ENCODE measurements at places on chromosomes 13 and 19. TPM values are rescaled to one million over a fixed set of nuclear protein-coding genes. Genes with fewer than 3 reads are reported as not detected.

DIRAS1 gene
- polyA plus RNA-seq = 3.1 TPM

DCT gene
- not detected for polyA plus RNA-seq

DNA sequence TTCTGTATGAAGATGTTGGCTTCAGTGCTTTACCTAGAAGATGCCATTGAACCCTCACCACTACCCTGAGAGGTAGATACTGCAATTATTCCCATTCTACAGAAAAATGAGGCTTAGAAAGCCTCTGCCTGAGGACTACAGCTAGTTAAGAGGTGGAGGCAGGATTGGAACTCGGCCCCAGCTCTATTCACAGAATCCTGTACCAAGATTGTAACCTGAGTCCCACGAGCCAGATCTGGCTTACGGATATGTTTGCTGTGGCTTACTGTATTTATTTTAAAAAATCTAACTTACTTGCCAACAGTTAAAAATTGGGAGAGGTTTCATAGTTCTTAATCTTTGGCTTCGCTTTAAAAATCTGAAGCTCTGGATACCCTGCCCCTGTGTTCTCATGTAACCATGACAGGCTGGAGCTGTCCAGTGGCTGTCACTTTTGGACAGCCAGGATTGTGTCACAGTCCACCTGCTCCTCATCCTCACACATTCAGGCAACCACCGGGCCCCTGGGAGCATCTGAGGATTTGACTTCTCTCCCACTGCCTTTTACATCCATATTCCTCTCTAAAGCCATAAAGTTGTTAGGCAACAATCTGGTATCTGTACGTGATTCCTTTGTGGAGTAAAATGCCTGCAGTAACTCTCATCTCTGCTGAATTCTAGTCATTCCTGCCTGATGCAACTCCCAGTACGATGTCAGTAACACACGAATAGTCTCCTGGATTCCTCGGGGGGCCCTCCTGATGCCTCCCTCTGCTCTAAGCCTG, 160.8 kb upstream of the SERP2 start:
- H3K27me3 ChIP-seq = no peaks in the 10 kb centered on the region
- H3K4me1 ChIP-seq = peaks cover 12% of the 10 kb centered on the region
- no peaks in the 10 kb centered on the region for H3K36me3 ChIP-seq

GRCh38 chr13:41596190-41596589, 138.8 kb downstream of the RGCC start:
- H3K4me1 ChIP-seq = no peaks in the 10 kb centered on the region
- no peak overlapping the region for H3K27ac ChIP-seq
- no peak overlapping the region for H3K4me3 ChIP-seq
- peak; percentile 48 for DNase-seq
- H3K27me3 ChIP-seq = no peaks in the 10 kb centered on the region

DNA sequence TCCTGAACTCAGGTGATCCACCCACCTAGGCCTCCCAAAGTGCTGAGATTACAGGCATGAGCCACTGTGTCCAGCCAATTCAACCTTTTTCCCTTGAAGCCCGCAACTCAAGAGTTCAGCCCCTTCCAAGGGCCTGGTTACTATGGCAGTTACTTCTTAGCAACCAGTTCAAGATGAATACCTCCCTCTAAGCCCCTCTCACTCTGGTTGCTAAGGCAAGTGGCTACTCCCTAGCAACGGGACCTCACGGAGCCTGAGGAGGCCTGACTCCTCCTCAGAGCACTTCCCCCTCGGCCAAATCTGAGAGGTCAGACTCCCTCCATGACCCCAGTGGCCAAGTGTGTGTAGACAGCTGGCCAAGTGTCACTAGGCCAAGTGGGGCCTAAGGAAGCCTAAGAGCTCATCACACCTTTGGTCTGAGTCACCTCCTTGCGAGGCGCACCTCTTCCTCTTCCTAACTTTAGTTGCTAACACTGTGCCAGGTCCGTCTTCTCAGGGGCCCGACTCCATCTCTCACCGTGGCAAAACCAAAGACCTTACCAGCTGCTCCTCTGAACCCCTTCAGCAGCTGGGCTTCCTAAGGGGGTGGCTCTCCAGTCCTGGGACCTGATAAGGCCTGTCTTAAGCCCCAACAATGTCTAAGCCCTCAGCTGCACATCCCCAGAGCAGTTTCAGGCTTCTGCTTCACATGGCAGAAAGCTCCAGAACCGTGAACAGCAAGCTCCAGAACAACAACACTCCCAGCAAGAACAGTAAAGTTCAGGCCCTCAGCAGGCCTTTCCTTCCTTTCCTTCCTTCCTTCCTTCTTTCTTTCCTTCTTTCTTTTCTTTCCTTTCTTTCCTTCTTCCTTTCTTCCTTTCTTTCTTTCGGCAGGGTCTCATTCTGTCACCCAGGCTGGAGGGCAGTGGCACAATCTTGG, 9.6 kb downstream of the CD37 start:
- peaks cover 78% of the 10 kb centered on the region for H3K36me3 ChIP-seq
- H3K27me3 ChIP-seq = no peaks in the 10 kb centered on the region

NKPD1 gene
- 1.0 TPM for polyA plus RNA-seq

- H3K27ac ChIP-seq = no peak overlapping the region
- no peak for DNase-seq
- H3K27me3 ChIP-seq = no peaks in the 10 kb centered on the region
- H3K4me3 ChIP-seq = no peak overlapping the region
- no peaks in the 10 kb centered on the region for H3K4me1 ChIP-seq
- no peaks in the 10 kb centered on the region for H3K36me3 ChIP-seq
Observed at GRCh38 chr13:97423300-97424045, 10.5 kb upstream of the RAP2A start.

PSG3 gene
- not detected for polyA plus RNA-seq

ADM5 gene
- polyA plus RNA-seq = 2.2 TPM

GRCh38 chr13:71056581-71056980, 810.4 kb downstream of the DACH1 start:
- no peaks in the 10 kb centered on the region for H3K4me1 ChIP-seq
- DNase-seq = no peak
- H3K27me3 ChIP-seq = no peaks in the 10 kb centered on the region

GRCh38 chr13:48315969-48316650, 12.6 kb downstream of the RB1 start:
- no peaks in the 10 kb centered on the region for H3K4me1 ChIP-seq
- no peaks in the 10 kb centered on the region for H3K36me3 ChIP-seq
- H3K27me3 ChIP-seq = no peaks in the 10 kb centered on the region
- no peak for DNase-seq
- H3K27ac ChIP-seq = no peak overlapping the region
- no peak overlapping the region for H3K4me3 ChIP-seq

DNA sequence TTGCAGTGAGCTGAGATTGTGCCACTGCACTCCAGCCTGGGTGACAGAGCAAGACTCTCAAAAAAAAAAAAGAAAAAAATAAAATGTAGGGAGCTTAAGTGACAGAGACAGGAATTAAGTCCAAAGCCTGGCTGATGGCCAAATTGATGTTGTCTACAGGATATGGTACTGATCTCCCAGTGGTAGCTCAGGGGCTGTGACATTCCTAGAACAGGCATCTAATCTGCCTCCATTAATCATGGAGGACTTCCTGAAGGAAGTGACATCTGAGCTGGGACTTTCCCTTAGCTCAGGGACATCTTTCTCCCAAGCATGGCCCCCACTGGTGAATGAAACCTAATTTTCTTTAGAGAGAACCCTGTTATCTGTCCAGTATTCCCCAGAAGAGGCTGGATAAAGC, 11.4 kb upstream of the EDDM13 start:
- no peak overlapping the region for H3K4me3 ChIP-seq
- H3K36me3 ChIP-seq = no peaks in the 10 kb centered on the region
- no peaks in the 10 kb centered on the region for H3K4me1 ChIP-seq
- no peak overlapping the region for H3K27ac ChIP-seq
- DNase-seq = no peak
- H3K27me3 ChIP-seq = no peaks in the 10 kb centered on the region

CYP4F3 gene
- polyA plus RNA-seq = not detected

DNA sequence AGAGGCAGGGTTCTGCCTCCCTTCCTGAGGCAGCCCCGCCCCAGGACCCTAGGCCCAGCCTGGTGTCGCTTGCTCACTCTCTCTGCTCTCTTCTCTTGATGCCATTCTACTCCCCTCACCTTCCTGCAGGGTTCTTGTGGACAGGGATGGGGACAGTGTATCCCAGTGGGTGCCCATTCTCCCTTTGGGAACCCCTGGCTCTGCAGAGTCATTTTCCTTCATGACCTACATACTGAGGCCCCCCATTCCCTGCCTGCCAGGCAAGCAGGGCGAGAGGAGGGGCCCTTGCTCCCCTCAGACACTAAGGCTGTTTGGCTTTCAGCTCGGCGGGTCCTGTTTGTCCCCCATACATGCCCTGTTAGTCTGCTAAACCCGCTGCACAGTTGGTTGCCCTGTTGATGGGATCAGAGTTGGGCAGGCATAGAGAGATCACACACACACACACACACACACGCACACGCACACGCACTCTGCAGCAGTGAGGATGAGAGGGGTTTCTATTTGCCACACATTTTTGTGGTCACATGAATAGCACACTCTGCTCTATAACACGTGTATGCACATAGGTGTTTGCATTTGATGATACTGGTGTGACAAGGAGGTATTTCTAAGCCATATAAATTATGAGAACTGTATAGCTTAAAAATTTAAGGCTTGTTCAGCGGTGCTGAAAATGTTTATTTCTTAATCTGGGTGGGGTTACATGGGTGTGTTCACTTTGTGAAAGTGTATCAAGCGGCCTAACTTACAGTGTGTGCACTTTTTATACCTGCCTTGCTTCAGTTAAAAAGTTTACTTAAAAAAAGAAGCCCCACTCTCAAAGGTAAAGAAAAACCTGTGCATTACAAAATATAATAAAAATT, 20.3 kb downstream of the NFIX start:
- H3K27ac ChIP-seq = no peak overlapping the region
- no peaks in the 10 kb centered on the region for H3K4me1 ChIP-seq
- peaks cover 100% of the 10 kb centered on the region for H3K27me3 ChIP-seq
- DNase-seq = peak; percentile 53
- no peak overlapping the region for H3K4me3 ChIP-seq
- H3K36me3 ChIP-seq = no peaks in the 10 kb centered on the region

DNA sequence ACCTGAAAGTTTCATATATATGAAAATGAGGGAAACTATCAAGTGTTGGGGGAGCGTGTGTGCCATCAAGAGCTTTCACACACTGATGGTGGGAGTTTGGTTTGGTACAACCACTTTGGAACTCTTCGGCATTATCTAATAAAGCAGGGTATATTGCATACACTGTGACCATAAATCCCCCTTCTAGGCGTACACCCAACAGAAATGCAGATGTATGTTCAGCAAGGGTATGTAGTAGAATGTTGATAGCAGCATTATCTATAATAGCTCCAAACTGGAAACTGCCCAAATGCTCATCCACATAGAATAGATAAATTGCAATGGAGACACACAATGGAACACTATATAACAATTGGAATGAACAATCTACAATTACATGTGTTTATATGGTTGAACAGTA, 70.8 kb downstream of the FAM216B start:
- H3K27me3 ChIP-seq = no peaks in the 10 kb centered on the region
- no peaks in the 10 kb centered on the region for H3K36me3 ChIP-seq
- H3K4me1 ChIP-seq = no peaks in the 10 kb centered on the region
- no peak overlapping the region for H3K4me3 ChIP-seq

DNA sequence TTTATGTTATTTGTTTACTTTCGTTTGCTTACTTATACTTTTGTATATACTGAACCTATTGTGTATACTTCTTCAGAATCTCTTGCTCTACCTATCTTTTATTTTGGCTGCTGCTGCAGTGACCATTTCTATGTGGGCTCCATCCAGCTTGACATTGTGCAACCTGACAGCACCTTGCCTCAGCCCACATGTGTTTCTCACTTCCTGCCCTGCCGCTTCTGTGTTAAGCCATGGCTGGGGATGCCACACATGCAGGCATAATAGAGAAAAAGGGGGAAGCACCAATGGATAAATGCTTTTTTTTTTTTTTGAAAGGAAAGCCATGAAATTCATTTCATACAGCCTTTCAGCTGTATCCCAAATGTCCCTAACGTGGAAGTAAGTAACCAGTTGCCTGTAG, 147.6 kb downstream of the RBM26 start:
- no peak overlapping the region for H3K27ac ChIP-seq
- no peaks in the 10 kb centered on the region for H3K27me3 ChIP-seq
- DNase-seq = no peak
- no peak overlapping the region for H3K4me3 ChIP-seq
- H3K4me1 ChIP-seq = no peaks in the 10 kb centered on the region

GRCh38 chr13:37149380-37149779, 43.9 kb upstream of the CSNK1A1L start:
- H3K36me3 ChIP-seq = no peaks in the 10 kb centered on the region
- H3K27ac ChIP-seq = no peak overlapping the region
- no peaks in the 10 kb centered on the region for H3K27me3 ChIP-seq
- H3K4me3 ChIP-seq = no peak overlapping the region

GRCh38 chr13:41356786-41357185, 45.7 kb downstream of the NAA16 start:
- H3K4me3 ChIP-seq = no peak overlapping the region
- no peak for DNase-seq
- no peak overlapping the region for H3K27ac ChIP-seq

DNA sequence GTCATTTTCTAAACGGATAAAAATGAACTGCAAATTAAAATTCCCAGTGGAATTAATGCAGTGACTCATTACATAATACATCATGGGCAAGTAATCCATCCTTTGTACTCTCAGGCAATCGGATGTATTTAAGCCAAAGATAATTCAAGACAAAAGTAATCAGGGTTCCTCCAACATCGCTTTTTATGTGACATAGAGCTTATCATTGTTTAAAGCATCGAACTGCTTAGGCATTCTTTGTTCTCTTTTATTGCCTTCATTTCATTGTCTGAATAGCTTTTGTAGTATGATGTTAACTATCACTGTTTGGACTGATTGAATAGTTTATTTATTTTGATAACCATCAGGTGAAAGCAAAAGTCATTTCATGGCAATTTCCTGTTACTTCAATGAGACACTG, 209.4 kb downstream of the ITGBL1 start:
- no peak overlapping the region for H3K4me3 ChIP-seq
- H3K27me3 ChIP-seq = no peaks in the 10 kb centered on the region
- H3K36me3 ChIP-seq = no peaks in the 10 kb centered on the region
- H3K27ac ChIP-seq = no peak overlapping the region
- DNase-seq = no peak
- no peaks in the 10 kb centered on the region for H3K4me1 ChIP-seq

NFIX gene
- polyA plus RNA-seq = 0.80 TPM

GRCh38 chr19:6448045-6448444, 11.5 kb downstream of the SLC25A23 start:
- no peak overlapping the region for H3K27ac ChIP-seq
- no peak for DNase-seq
- H3K4me1 ChIP-seq = no peaks in the 10 kb centered on the region

- no peaks in the 10 kb centered on the region for H3K36me3 ChIP-seq
- H3K27me3 ChIP-seq = no peaks in the 10 kb centered on the region
- DNase-seq = no peak
- no peaks in the 10 kb centered on the region for H3K4me1 ChIP-seq
- no peak overlapping the region for H3K27ac ChIP-seq
Observed at GRCh38 chr19:54047616-54048015, 16.1 kb downstream of the VSTM1 start.

GRCh38 chr13:29131159-29131558, 311.0 kb downstream of the MTUS2 start:
- no peak overlapping the region for H3K4me3 ChIP-seq
- H3K4me1 ChIP-seq = no peaks in the 10 kb centered on the region
- H3K27me3 ChIP-seq = no peaks in the 10 kb centered on the region
- no peak overlapping the region for H3K27ac ChIP-seq

APLP1 gene
- polyA plus RNA-seq = 157 TPM

Measured in cardiac muscle cell (in vitro differentiated cells and primary cell).